ENCODE measurements at places on chromosomes 4 and X.
A peak's percentile ranks its signal among the peaks of the same experiment; 100 is the strongest.

DNA sequence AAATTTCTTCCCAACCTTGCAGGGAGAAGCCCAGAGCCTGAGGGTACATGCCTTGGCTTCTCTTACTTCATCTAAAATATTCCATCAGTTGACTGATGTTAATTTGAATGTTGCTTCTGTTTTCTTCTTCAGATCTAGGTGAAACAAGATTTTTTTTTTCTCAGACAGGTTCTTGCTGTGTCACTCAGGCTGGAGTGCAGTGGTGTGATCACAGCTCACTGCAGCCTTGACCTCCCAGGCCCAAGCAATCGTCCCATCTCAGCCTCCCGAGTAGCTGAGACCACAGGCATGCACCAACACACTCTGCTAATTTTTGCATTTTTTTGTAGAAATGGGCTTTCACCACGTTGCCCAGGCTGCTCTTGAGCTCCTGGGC, 62.1 kb upstream of the KLF3 start:
- no peak for DNase-seq

- DNase-seq = no peak
These were observed 243.9 kb upstream of the FAT4 start for GRCh38 chr4:125070861-125071260.

DNA sequence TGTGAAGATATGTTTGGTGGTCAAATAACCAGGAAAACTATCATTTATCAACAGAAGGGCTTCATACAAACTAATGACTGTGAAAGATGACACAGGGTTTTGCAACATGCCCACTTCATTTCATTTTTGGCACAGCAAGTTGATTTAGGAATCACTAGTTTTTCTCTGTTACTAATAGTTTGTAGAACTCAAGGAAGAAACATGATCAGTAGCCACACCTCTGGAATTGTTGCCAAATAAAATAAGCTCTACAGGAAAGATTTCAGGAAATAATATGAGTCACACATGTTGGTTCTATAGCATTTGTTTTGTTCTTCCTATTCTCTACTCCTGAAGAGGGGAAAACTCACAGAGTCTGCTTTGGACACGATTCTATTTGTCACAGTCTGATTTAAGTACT, 255.4 kb downstream of the TLL1 start:
- no peak for DNase-seq

GRCh38 chr4:150765216-150765615, 183.3 kb downstream of the MAB21L2 start:
- DNase-seq = no peak

GRCh38 chr4:139522457-139522856, 33.6 kb downstream of the SETD7 start:
- DNase-seq = no peak

DNA sequence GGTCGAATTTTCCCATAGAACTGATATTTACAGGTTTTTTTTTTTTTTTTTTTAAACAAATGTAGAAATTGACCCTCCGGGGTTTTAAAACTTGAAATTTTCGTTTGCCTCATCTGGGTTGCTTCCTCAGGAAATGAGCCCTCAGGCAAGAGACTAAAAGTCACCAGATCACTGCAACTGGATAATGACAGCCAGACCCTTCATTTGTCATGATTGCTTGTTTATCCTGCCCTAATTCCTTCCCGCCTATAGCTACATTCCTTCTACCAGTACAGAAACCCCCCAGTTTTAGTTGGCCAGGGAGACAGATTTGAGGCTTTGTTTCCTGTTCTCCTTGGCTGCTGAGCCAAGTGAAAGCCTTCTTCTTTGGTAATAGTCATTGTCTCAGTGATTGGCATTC, 44.0 kb upstream of the IGFBP7 start:
- no peak for DNase-seq

DNA sequence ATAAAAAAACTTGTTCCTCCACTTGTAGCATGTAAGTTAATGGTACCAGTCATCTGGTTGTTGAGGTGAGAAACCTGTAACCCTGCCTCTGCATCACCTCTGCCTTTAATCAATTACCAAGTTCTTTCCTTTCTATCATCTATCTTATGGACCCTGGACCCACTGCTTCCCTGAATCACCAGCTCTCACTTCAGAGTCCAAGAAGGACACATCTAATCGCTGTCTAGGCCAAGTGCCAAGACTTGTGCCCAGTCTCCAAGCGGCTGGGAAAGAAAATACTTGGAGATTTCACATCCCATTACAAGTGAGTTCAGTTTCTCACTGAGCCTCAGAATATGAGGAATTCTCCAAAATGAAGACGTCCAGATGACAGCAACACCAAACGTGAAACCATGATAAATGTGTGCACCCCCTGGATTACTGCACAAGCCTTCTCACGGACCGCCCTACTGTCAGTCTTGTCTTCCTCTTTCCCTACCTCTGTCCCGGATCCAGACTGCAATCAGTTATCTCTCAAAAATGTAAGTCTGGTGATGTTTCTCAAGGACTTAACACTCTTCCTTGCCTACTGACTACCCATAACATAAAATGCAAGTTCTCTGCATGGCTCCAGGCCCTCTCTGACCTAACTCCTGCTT, 10.4 kb downstream of the PALLD start:
- no peak for DNase-seq

DNA sequence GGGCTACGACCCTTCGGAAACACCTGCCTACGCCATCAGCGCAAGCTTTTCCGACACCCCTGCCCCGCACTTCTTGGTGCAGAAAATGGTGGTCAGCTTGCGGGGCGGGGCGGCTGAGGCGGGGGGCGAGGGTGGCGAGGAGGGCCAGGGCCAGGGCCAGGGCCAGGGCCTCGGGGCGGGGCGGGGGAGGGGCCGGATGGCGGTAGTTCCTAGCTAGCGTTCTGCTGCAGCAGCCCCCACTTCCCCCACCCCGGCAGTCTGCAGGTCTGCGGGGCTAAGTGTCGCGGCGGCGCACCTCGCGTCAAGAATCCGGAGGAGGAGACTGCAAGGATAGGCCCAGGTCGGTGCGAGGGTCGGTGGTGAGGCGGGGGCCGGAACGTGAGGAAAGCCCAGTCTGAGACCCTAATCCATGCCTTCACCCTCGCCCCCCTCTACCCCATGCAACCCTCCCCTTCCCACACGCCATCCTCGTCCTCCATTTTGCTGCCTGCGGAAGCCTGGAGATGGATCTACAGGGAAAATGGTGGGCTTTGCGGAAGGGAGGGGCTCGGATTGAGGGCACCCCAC, 600 bp downstream of the BEX4 start:
- peak; percentile 50 for DNase-seq

DNA sequence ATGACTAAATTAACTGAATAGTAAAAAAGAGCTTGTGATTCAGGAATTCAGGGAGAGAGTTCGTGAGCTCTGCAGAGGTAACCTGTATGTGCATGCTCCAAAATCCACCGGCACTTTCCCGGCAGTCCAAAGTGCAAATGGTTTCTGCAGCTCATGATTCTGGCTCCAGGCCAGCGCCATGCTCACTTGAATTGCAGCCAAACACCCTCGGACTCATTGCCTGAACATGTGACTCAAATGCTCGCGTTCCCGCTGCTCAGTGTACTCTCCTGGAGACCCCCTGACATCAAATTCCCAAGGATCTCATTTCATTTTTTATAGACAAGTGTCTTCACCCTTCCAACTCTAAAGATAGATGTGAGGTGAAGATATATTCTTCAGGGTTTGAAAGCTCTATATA, 44.1 kb upstream of the SH3RF1 start:
- DNase-seq = no peak

- DNase-seq = no peak
These were observed 51.7 kb upstream of the VEGFC start for GRCh38 chr4:176844448-176844847.
